ENCODE measurements at places on chromosomes 1 and 21.

- DNase-seq: no peak
Observed at GRCh38 chr1:110177775-110178174, 27.5 kb downstream of the SLC6A17 start.

DNA sequence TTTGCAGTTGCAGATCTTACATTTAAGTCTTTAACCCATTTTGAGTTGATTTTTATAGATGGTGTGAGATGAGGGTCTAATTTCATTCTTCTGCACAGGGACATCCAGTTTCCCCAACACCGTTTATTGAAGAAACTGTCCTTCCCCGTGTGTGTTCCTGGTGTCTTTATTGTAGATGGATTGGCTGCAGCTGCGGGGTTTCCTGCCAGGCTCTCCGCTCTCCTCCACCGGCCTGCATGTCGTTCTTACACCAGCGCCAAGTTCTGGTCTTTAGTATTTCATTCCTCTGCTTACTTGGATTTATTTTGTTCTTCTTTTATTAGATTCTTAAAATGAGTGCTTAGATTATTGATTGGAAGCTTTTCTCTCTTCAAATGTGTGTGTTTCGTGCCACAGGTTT lies 98.9 kb upstream of the COL6A1 start:
- DNase-seq: no peak

DNA sequence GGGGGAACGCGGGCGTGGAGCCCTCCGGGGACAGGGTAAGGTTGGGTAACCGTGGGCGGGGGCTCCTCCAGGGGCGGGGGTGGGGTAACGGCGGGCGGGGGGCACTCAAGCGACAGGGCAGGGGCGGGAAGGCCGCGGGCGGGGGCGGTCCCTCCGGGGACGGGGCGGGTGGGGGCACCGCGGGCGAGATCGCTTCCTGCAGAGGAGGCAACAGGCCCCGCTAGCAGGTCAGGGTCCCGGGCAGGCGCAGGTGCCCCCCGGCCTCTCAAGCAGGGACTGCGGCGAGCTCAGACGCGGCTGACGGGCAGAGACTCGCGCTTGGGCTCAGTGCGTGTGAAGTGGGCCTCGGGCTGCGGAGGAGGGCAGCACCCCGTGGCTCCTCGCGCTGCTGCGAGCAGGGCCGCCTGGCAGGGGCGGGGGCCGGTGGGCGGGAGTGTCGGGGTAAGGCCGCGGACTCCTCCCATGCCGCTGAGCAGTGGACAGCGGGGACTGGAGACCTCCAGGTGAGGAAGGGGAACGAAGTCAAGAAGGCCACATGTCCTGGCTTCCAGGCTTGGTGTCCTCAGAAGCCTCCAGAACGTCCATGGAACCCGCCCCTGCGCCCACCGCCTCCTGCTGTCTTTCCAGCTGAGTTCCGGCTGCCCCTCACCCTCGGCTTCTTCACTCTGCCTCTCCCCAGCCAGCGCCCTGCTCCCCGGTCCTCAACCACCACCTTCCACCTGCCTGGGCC lies 627 bp upstream of the GNB1 start:
- peak; percentile 81 for DNase-seq

GRCh38 chr1:14108356-14109275 lies 408.6 kb downstream of the PRDM2 start:
- DNase-seq: no peak

DNA sequence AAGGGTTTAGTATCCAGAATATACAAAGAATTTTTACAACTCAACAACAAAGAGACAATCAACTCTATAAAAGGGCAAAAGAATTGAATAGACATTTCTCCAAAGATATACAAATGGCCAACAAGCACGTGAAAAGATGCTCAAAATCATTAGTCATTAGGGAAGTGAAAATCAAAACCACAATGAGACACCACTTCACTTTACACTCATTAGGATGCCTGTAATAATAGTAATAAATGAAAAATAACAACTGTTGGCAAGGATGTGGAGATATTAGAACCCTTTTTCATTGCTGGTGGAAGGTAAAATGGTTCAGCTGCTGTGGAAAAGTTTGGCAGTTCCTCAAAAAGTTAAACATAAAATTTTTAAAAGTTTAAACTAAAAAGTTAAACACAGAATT lies 7.0 kb upstream of the ABCD3 start:
- DNase-seq: no peak

DNA sequence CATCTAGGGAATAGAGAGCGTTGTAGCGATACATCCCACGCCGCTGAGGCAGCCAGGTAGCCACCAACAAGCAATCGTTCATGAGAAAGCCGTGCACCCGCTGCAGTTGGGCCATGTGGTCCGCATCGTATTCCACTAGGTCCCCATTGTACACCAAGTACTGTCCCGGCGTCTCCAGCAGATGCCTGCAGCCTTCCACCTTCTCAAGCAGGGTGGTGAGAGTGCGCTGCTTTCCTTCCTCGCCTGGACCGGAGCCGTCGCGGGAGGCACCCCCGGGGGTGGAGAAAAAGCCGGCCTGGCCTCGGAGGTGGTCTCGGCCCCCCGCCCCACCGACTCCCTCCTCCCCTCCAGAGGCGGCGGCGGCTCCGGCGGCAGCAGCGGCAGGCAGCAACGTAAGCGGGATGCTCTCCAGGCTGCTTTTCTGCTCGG lies 595 bp downstream of the EXOC8 start:
- DNase-seq: peak; percentile 41

DNA sequence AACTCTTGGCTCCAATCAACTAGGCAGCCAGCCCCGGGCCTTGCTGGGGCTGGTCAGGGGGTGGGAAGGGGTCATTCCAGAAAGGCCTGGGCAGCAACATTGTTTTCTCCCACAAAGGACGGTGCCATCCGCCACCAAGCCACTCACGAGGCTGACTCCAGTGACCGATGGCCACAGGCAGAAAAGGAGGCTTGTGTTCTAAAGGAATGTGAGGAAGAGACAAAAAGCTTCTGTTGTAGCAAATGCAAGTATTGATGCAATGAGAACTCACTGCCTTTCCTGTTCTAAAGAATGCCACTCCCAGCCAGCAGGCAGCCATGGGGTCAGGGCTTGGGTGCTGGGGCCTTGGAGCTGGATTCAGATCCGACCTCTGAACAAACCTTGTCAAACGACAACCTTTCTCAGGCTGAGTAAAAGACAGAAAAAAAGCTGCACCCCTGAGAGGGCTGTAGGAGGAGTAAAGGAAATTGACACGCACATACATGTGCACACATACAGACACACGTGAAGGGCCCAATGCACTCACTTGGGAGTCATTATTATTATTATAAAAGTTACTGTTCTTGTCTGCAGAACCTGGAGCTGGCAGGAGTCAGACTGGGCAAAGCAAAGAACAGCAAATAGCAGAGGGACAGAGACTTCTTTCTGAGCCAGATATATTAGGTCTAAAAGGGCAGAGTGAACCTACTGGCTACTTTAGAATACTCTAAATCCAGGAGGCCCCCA lies 13.9 kb upstream of the PRMT2 start:
- DNase-seq: no peak

DNA sequence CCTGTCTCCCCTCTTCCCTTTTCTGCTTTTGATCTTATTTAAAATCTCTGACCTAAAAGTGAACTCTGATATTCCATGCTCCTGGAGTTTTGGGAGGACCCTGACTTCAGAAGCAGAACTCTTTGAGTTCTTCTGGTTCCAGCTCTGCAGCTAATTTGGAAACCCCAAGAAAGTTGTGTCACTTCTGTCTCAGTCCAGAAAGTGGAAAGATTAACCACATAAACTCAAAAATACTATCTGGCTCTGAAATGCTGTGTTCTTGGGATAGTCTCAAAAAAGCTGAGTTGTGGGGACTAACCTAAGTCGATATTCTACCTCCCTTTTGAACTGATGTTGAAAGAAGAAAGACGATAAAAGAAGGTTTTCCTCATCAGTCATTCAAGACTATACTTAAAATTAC lies 59.8 kb downstream of the ITPKB start:
- no peak for DNase-seq

GRCh38 chr21:44024257-44024656 lies 12.1 kb downstream of the TRAPPC10 start:
- no peak for DNase-seq

DNA sequence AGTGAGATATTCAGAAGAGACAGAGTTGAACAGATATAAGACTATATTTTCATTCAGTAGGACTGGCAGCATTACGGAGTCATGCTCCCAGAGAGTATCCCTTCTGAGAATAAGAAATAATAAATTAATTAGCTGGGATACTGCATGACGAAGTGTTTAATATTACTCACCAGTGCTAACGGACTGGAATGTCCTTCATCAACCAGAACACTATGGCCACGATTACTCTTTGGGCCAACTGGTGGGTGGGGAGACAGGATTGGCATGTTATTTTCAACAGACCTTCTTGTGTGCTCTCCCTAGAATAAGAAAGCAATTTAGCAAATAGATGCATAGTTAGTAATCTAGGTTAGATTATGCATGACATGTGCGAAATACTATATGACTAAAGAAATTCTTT lies 32.4 kb downstream of the ERICH3 start:
- DNase-seq: no peak

DNA sequence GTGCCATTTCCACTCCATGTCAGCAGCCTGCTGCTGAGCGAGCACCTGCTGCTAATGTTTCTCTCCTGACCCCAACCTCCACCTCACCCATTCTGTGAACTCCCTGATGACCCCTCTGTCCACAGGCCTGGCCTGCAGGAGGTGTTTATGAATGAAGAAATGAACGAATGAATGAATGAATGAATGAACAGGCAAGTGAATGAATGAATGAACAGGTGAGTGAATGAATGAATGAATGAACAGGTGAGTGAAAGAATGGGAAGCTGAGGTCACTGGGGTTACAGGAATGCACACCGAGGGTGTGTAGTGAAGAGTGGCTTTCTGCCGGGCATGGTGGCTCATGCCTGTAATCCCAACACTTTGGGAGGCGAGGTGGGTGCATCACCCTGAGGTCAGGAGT lies 173.4 kb downstream of the IGSF21 start:
- no peak for DNase-seq

GRCh38 chr1:19640363-19641316 lies 3.5 kb upstream of the NBL1 start:
- no peak for DNase-seq

DNA sequence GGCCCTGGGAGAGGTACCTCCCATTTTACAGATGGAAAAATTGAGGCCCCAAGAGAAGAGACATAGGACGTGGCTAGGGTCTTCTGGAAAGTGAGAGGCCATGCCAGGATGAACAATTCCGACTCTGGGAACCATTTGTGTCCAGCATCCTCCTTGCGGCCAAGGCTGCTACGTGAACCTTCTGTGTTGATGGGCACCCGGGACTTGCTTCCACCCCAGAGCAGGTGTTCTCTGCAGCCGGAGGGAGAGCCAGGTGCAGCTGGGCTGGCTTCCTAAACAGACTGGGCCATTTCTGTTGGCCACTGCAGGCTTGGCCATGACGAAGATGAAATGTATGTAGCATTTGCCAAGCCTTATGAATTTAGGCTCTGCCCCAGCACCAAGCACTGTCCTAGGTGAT lies 118.9 kb downstream of the PRDM2 start:
- DNase-seq: no peak

GRCh38 chr1:179767177-179767581 lies 24.1 kb downstream of the FAM163A start:
- DNase-seq: no peak

DNA sequence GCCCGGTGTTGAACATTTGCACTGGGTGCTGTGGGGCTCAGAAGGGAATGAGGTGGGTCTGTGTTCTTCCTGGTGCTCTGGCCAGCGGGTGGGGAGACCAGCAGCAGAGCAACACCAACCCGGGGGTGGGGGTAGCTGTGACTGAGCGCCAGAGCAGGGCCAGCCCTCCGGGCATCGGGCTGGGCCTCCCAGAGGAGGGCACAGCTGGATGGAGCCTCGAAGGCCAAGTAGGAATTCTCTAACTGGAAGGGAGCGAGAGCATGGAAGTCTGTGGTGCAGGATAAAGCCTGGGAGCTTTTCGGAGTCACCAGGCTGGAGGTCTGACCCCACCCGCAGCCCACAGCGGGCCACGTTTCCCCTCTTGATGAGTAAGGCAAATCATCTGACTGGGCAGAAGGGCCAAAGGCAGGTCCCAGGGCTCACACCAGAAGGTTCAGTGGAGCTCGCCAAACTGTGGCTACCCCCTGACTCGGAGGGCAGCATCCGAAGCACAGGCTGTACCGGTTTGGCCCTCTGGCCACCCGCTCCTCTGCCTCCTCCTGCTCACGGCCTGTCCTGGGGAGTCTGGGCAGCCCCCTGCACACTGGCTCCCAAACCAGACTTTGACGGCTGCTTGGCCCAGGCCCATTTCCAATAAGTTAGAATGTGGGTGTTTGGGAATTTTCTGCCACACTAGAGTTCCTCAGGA lies 18.8 kb downstream of the SLC1A7 start:
- DNase-seq: no peak

GRCh38 chr1:119132179-119132578 lies 8.3 kb downstream of the WARS2 start:
- no peak for DNase-seq

- DNase-seq: no peak
Observed at GRCh38 chr1:154749078-154749760, 120.9 kb downstream of the KCNN3 start.

GRCh38 chr1:205770618-205771017 lies 4.7 kb downstream of the RAB29 start:
- DNase-seq: no peak

- no peak for DNase-seq
Observed at GRCh38 chr1:117231748-117232373, 21.1 kb upstream of the VTCN1 start.

DNA sequence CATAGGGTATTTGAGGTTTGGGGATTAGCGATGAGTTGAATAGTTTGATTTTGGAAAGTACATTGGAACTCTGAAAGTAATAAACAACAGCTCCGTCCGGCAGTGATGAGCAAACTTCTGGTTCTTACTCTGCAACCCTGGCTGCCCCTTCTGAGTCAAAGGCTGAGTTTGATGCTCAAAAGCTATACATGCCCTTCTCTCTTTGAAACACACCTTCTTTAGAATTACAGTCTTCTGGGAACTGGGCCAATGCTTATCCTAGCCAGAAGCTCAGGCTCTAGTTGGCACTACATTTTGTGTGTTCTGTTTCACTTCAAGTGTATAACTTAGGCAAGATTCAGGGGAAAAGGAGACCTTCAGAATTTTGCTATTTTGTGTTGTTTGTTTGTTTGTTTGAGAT lies 9.3 kb downstream of the AHCYL1 start:
- no peak for DNase-seq

GRCh38 chr1:87961992-87962391 lies 633.3 kb downstream of the LMO4 start:
- no peak for DNase-seq

GRCh38 chr21:42745511-42746239 lies 92.3 kb downstream of the PDE9A start:
- no peak for DNase-seq

- no peak for DNase-seq
Observed at GRCh38 chr1:197776351-197777105, 1.2 kb upstream of the DENND1B start.

- no peak for DNase-seq
Observed at GRCh38 chr1:198316546-198317100, 159.8 kb downstream of the NEK7 start.

- no peak for DNase-seq
Observed at GRCh38 chr1:9888886-9889285, 21.2 kb downstream of the CTNNBIP1 start.

GRCh38 chr1:28208818-28209441 lies 23.9 kb downstream of the DNAJC8 start:
- peak; percentile 58 for DNase-seq

DNA sequence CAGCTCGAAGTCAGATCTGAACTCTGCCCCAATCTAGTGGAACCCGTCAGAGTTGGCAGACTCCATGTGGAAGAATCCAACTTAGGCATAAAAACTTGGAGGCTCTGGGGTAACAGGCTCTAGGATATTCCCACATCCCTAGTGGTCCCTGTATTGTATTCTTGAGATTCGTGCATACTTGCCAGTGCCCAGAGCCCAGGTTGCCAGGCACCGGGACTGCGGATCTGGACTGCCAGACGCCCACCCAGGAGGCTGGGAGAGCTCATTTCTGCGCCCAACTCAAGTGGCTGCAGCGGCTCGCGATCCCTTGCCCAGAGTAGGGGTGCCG lies 1.1 kb downstream of the GRIK1 start:
- no peak for DNase-seq
